Activated CD8-positive, alpha-beta memory T cell treated with anti-CD3 and anti-CD28 coated beads for 48 hours (primary cell): ENCODE measurements at places on chromosomes 4 and X.

GRCh38 chr4:156252358-156252921 is 298.8 kb upstream of the CTSO start:
- no peak for DNase-seq

- DNase-seq: no peak
These were observed 5.0 kb downstream of the GPR78 start for GRCh38 chr4:8585186-8585585.

- DNase-seq: no peak
These were observed 325.3 kb upstream of the FTHL17 start for GRCh38 chrX:31397119-31397518.

DNA sequence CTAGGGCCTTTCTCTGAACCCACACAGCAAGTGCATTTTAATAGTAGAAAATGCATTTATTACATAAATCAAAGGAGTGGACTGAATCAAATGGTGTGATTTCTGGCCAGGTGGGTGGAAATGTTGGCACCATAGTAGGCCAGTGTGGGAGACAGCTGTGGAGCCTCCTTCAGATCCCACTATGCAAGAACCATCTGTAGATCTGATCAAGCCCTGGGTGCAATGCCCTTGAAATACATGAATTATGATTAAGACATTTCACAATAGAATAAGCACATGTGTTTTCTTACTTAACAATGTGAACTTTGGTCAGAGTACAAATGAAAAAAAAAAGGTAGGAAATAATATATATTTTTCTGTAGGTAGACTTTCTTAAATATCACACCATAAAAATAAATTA is 204.3 kb downstream of the PCDH7 start:
- no peak for DNase-seq

- no peak for DNase-seq
These were observed 288.0 kb downstream of the ASMT start for GRCh38 chrX:1902901-1903235.

- DNase-seq: no peak
These were observed 73.6 kb downstream of the DHRSX start for GRCh38 chrX:2427147-2427546.

DNA sequence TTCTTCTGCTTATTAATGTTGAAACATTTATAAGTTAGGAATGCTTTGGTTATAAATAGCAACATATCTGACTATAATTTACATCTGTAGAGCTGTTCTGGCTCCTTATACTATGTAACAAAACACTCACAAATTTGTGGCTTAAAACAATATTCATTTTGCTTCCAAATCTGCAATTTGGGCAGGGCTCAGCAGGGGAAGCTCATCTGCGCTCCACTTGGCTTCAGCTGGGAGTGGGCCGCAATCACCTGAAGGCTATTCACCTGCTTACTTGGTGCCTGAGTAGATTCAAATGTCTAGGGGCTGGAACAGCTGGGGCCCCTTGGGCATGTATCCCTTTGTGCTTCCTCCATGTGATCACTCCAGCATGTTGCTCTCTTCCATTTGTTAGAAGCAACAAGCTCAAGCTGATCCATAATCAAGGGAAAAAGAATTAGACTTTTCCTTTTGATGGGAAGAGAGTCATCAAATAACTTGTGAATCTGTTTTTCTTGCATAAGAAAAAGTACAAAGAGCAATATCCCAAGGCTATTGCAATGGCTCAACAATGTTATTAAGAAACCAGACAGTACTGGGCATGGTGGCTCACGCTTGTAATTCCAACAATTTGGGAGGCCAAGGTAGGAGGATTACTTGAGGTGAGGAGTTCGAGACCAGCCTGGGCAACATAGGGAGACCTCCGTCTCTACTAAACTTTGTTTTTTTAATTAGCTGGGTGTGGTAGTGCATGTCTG is 34.8 kb upstream of the CBR4 start:
- DNase-seq: no peak

DNA sequence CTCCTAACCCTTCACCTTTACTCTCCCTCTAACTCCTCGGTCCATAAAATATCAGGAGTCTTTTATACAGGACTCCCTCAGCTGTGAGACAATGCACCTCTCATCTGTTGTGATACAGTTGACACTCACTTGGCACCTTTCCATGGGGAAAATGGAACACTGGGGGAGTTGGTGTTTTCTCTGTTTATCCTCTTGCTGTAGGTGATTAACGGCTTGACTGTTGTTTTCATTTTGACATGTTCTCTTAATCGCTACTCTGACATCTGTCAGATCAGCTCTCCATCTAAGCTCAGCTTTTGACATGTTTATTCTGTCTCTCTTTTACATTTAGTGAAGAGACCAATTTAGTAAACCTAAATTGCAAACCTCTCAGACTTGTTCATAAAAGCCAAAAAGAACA is 604.8 kb downstream of the TRAM1L1 start:
- DNase-seq: no peak

GRCh38 chr4:75598390-75598789 is 31.9 kb downstream of the CDKL2 start:
- no peak for DNase-seq

- DNase-seq: no peak
These were observed 15.1 kb downstream of the LAMP2 start for GRCh38 chrX:120453985-120454384.

- DNase-seq: no peak
These were observed 791.5 kb upstream of the LCORL start for GRCh38 chr4:18813055-18813454.

GRCh38 chr4:152382057-152382785 is 153.7 kb downstream of the FBXW7 start:
- DNase-seq: no peak

DNA sequence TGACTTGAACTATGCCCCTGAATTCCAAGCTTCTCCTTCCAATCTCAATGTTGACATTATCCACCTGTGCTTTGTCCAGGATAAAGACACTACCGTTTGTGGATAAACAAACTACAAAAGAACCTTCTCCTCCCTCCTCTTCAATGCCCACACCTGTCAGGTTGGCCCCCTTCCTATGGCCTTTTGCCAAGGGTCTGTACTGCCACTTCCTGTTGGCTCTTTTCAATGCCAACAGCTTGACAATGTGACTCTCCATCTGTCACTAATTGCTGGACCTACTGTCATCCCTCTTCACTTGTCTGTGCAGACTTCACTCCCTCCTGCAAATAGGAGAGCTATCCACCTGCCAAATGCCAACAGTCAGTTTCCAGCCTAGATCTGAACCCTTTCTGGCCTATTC is 35.8 kb upstream of the MID1 start:
- DNase-seq: no peak
